ENCODE measurements at places on chromosomes 1 and 21.

DNA sequence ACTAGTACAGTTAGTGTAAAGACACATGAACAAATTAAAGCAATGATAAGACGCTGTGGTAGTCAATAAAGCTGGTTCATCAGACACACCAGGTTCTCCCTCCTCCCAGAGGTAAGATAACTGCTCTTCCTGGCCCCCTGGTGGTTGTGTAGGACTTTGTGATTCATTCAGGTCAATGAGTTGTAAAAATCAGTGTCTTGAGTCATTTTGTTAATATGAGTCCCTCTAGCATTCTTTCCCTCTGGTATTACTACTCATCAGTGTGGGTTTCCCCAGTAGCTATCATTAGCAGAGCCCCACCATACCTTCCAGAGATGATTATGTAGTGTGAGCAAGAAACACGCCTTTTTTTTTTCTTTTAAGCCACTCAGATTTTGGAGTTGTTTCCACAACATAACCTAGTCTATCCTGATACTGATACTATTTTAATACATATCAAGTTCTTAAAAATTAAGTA is 3.6 kb upstream of the SETDB1 start:
- DNase-seq, result no peak

GRCh38 chr1:219099307-219099706 is 74.4 kb upstream of the LYPLAL1 start:
- no peak for DNase-seq

GRCh38 chr1:224615861-224616755 is at the start of gene CNIH3:
CNIH3 (plus strand) TSS chr1:224616317; CDS start chr1:224617175, 858 bp downstream.
- no peak for DNase-seq

- no peak for DNase-seq
These were observed 51.4 kb upstream of the C8B start for GRCh38 chr1:57017200-57017599.

DNA sequence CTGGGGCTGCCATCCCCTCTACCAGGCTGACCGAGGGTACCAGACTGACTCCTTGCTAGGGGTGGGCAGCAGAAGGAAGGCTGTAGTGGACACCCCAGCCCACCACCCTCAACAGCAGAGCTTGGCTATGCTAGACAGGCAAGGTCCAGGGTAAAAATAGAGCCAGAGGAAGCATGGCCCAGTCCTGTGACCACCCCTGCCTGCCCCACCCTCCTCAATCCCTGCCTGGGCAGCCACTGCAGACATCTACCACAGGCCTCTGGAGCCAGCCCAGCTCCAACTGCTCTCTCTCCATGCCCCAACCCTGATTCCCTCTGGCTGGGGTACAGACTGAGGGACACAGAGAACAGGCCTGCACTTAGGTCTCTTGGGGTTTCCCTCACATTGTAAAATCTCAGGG is 1.7 kb downstream of the S100A1 start:
- DNase-seq, result no peak

DNA sequence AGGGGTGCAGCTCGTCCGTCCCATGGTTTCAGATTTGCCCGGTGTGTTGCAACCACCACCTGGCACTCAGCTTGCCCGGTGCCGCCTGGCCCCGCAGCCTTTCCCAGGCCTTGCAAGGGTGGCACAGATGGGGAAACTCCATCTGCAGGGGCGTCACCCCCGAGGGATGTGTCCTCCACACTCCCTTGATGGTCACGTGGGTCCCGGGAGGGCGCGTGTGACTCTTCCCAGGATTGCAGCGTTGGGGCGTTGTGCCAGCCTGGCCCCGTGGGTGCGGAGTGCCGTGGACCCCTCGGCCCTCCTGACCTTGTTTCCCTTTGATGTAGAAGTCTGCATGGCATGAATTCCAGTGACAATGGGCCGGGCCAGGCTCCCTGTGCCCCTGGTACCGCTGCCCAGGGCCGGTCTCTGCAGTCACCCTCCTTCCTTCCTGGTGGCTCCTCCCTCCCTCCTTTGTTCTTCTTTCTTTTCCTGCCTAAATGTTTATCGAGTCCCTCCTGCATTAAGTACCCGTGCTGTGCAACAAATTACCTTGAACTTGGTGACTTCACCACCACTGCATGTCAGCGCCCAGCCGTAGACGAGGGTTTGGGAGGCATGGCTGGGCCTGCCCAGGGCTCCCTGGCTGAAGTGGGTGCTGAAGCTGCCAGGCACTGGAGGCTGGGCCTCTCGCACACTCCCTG is 22.9 kb downstream of the RRP1 start:
- DNase-seq, result no peak

GRCh38 chr1:19606817-19607642 is 37.1 kb upstream of the NBL1 start:
- DNase-seq, result no peak

- no peak for DNase-seq
These were observed 30.4 kb upstream of the RNF2 start for GRCh38 chr1:185014941-185015340.

- DNase-seq, result no peak
These were observed 21.9 kb downstream of the IL23R start for GRCh38 chr1:67188137-67188536.

DNA sequence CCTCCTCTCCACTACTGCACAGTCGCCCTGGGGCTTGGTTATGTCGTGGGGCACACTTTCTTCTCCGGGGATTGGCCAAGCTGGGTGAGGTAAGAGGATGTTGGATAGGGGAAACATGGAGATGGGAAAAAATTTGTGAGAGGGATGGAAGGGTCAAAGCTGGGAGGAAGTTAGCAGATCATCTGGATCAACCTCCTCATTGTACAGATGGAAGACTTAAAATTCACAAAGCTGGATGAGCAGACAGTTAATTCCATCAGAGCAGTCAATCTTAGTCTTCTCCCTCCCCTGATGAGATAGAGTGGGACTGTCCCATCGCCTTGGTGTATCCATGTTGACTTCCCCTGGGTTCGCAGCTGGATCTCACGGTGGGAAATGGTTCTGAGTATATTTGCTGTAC is 69.6 kb upstream of the CNTN2 start:
- no peak for DNase-seq

- DNase-seq, result no peak
These were observed 31.7 kb downstream of the RUNX3 start for GRCh38 chr1:24898152-24898908.

GRCh38 chr1:17045150-17045549 is 8.7 kb downstream of the SDHB start:
- DNase-seq, result no peak

DNA sequence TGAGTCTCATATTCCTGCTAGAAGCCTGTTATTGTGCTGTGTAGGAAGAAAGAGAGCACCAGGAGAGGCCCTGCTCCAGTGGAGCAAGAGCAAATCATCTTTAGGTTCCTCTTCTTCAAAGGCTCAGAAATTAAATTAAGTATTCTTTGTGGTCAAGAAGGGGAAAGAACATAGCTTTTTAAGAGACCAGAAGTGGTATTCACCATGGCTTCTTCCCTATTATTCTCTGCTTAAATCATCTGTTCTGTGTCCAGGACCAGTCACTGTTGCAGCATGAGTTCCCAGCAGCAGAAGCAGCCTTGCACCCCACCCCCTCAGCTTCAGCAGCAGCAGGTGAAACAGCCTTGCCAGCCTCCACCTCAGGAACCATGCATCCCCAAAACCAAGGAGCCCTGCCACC is 1.1 kb downstream of the SPRR1B start:
- DNase-seq, result no peak

- DNase-seq, result no peak
These were observed 31.1 kb downstream of the AJAP1 start for GRCh38 chr1:4685523-4685865.

DNA sequence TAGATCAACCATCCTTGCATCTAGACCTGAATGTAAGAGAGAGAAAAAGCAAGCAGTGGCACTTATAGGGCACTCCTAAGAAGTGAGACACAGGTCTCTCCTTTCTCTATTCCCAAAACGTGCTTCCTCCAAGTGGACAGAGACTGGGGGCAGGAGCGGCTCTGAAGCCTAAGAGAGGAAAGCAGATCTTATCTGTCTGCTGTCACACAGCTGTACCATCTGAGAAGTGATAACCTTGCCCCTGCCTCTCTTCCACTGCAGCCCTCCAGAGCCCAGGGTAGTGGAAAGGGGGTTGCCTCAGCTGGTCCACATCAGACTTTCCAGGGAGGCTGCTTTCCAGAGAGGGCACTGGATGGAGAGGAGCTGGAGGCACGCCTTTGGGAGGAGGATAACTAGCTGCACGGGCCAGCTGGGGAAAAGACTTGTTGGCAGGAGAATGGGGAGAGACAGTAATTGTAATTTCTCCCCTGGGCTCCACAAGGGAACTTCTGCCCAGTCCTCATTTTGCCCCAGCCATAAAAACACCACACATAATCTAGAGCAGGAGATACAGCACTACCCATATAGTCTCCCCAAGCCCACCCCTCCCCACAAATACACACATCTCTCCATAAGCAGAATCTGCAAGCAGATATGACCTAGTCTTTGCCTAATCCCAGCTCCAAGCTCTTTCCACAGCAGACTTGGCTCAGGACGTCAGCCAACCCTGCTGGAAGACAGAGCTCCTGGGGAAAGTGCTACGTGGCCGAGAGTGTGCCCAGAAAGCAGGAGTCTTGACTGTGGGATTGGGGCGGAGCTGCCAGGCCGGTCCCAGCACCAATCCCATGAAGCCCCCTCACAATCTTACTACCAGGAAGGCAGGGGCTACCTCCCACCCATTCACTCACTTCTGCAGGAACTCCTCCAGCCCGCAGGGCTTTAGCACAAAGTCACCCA is 31.2 kb downstream of the PIK3C2B start:
- no peak for DNase-seq

DNA sequence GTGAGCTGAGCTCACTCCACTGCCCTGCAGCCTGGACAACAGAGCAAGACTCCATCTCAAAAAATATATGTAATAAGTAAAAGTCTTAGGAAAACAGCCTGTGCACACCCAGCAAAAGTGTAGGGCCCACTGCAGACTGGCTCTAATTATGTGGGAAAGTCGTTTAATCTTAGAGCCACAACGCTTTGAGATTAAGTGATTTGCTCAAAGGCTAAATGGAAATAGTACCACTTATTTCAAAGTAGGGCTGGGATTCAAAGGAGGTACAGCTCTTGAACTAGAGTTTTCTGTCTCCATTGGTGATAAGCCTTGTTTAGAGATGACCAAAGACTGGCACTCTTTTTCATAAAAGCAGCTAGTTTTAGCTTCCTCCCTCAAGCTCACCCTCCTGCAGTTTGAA is 2.2 kb downstream of the TACSTD2 start:
- DNase-seq, result no peak

- no peak for DNase-seq
These were observed 154.9 kb upstream of the CD34 start for GRCh38 chr1:208065862-208066261.

GRCh38 chr21:42285569-42286245 is 29.5 kb downstream of the TFF3 start:
- no peak for DNase-seq

DNA sequence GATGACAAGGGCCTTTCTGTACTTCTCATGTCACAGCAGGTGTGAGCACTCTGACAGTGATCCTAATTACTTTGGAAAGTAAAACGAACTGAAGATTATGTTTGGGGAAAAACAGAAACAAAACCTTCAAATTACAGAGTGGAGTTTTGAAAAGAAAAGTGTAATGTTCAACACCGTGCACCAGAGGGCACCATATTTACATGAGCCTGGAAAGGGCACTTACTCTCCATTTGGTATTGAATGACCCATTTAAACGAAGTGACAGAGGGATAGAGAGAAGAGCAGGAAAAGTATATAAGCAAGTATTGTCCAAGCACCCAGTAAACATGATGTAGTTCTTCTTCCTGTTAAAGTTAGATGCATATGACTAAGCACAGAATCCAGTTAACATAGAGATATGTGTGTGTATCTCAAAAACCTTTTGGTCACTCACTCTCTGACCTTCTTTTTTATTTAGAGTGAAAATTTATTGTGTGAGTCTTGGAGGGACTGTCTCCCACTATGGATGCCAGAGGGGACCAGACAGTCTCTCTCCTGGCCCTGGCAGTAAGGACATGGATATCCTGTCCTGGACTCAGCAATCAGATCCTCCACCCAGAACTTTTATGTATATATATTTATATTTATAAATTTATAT is 3.8 kb upstream of the RGSL1 start:
- no peak for DNase-seq

- DNase-seq, result no peak
These were observed 15.2 kb upstream of the GJB5 start for GRCh38 chr1:34739613-34740012.

DNA sequence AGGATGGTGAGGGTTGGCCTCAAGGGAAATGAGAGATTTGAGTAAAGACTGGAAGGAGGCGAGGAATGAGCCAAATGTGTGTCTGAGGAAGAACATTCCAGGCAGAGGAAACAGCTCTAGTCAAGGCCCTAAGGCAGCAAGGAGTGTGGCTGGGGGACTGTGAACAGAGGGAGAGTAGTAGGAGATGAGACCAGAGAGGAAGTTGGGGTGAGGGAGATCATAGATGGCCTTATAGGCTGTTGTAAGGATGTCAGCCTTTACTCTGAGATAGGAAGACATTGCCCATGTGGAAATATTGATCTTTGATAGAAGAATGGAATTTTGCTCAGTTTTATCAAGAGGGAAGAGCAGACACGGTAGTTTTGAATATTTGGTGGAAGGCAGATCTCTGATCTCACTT is 55.2 kb upstream of the ARTN start:
- DNase-seq, result no peak

- DNase-seq, result no peak
These were observed 260.8 kb downstream of the GPATCH2 start for GRCh38 chr1:217369996-217370551.

Measured in esophagus squamous epithelium (tissue), 5 donors.